ENCODE measurements at places on chromosomes 1 and 21.

GRCh38 chr1:21939650-21940374 is 2.7 kb upstream of the HSPG2 start:
- DNase-seq: peak; percentile 95

GRCh38 chr1:230316864-230317745 is 109.0 kb downstream of the PGBD5 start:
- DNase-seq: no peak

DNA sequence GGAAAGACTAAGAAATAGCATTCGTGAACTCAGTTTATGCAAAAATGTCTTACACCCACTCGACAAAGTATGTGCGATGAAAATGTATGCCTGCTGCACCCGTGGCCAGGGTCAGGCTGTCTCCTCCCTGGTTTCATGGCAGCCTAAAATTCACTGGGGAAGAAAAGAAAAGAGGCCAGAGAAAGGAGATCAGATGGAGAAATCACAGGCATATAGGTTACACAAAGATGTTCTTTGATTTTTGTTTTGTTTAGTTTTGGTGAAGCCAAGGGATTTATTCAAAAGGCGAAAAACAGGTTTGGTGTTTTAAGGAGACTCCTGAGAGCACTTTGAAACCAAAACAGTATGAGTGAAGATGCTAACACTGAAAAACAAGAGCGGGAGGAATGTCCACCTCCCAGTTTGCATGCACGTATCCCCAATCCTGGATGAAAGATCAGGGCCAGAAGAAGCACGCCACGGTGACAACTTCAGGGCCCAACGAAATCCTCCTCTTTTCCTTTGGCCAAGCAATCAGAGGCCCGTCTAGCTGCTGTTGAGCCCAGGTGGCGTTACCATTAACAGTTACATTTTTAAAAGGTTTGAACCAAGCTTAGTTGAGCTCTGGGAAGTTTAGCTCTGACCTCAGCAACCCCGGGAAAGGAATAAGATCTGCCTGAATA is 992 bp upstream of the SSX2IP start:
- DNase-seq: no peak

- DNase-seq: no peak
Observed at GRCh38 chr1:3320246-3321152, 134.0 kb upstream of the ARHGEF16 start.

- no peak for DNase-seq
Observed at GRCh38 chr1:203640117-203640516, 13.5 kb downstream of the ATP2B4 start.

- DNase-seq: no peak
Observed at GRCh38 chr1:175191659-175192058, 917 bp downstream of the KIAA0040 start.

- DNase-seq: peak; percentile 43
Observed at GRCh38 chr1:62407398-62408009, 29.3 kb upstream of the USP1 start.

- DNase-seq: no peak
Observed at GRCh38 chr1:17342014-17342441, 30.0 kb upstream of the PADI6 start.
